ENCODE measurements at places on chromosomes 12 and 14. TPM values are rescaled to one million over a fixed set of nuclear protein-coding genes. Genes with fewer than 3 reads are reported as not detected.

PTPRR gene
- not detected for total RNA-seq

PIANP gene
- 9.3 TPM for total RNA-seq

SLCO1B3 gene
- total RNA-seq = not detected

RBP5 gene
- not detected for total RNA-seq

SLC35F4 gene
- not detected for total RNA-seq

GALNT8 gene
- 1.4 TPM for total RNA-seq

TNS2 gene
- total RNA-seq = 104 TPM

AMIGO2 gene
- 86.7 TPM for total RNA-seq

HAL gene
- total RNA-seq = 0.92 TPM

KRT85 gene
- not detected for total RNA-seq

FAM222A gene
- 1.5 TPM for total RNA-seq

BCL2L2 gene
- total RNA-seq = 34.2 TPM

NTF3 gene
- 0.80 TPM for total RNA-seq

CNTN1 gene
- total RNA-seq = 1.8 TPM

OTUB2 gene
- total RNA-seq = 0.99 TPM

EML5 gene
- total RNA-seq = not detected

TAS2R30 gene
- 1.2 TPM for total RNA-seq

PRKCH gene
- total RNA-seq = 13.4 TPM

MAP1LC3B2 gene
- total RNA-seq = 3.3 TPM

CELA1 gene
- total RNA-seq = not detected

NYNRIN gene
- 20.0 TPM for total RNA-seq

CACNA1C gene
- 27.0 TPM for total RNA-seq

LRP1-AS gene
- not detected for total RNA-seq

C12orf75 gene
- total RNA-seq = 310 TPM

COCH gene
- 4.2 TPM for total RNA-seq

KSR2 gene
- total RNA-seq = not detected

TMEM229B gene
- 2.9 TPM for total RNA-seq

EPYC gene
- total RNA-seq = not detected

CCDC196 gene
- not detected for total RNA-seq

REP15 gene
- 1.3 TPM for total RNA-seq

HOXC11 gene
- total RNA-seq = not detected

PLEKHG7 gene
- total RNA-seq = not detected

EMP1 gene
- 30.7 TPM for total RNA-seq

HOXC10 gene
- not detected for total RNA-seq

RASSF9 gene
- 0.44 TPM for total RNA-seq

DEGS2 gene
- total RNA-seq = 0.17 TPM

DEPDC4 gene
- total RNA-seq = 1.6 TPM

CHGA gene
- total RNA-seq = not detected

RD3L gene
- total RNA-seq = not detected

ANO2 gene
- total RNA-seq = 0.73 TPM

Measured in chondrocyte (in vitro differentiated cells).